Right atrium auricular region (tissue), 2 donors: ENCODE measurements at places on chromosomes 16 and 17. TPM values are rescaled to one million over a fixed set of nuclear protein-coding genes. Genes with fewer than 3 reads are reported as not detected.

TOX3 gene
- total RNA-seq = not detected

ARHGAP44 gene
- total RNA-seq = 7.8 TPM

SPATA32 gene
- not detected for total RNA-seq

SNAI3 gene
- 1.6 TPM for total RNA-seq

HBQ1 gene
- total RNA-seq = 2.1 TPM

DNA sequence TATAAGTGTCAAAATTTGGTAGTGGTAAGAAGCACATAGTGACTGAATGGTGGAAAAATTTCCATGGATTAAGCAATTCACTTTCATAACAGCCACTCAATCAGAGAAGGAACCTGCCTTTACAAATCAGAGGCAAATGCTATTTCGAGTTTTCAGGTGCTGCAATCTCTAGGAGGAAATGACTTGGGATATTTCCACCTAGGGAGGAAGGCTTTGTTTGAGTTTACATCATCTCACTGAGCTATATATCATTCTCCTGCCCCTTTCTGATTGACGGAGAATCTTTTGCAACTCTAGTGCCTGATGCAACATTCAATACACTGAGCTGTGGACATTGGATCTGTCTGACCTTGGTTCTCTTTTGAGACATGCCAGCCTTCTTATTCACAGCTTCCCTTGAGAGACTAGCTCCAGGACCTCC lies 26.3 kb downstream of the MARCHF10 start:
- no peak for DNase-seq

- DNase-seq = no peak
These were observed 133.3 kb downstream of the CA10 start for GRCh38 chr17:52025236-52025635.

DNA sequence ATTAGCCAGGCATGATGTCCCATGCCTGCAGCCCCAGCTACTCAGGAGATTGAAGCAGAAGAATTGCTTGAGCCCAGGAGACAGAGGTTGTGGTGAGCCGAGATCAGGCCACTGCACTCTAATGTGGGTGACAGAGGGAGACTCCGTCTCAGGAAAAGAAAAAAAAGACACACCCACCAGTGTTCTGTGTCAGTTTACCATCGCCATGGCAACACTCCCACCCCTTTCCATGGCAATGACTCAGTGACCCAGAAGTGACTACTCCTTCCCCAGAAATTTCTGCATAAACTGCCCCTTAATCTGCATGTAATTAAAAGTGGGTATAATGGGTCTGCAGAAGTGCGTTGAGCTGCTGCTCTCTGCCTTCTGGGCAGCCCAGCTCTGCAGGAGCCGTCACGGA lies 4.0 kb upstream of the ZC3H18 start:
- DNase-seq = no peak

GRCh38 chr16:69329369-69330285 lies 761 bp downstream of the PDF start:
- DNase-seq = no peak

DNA sequence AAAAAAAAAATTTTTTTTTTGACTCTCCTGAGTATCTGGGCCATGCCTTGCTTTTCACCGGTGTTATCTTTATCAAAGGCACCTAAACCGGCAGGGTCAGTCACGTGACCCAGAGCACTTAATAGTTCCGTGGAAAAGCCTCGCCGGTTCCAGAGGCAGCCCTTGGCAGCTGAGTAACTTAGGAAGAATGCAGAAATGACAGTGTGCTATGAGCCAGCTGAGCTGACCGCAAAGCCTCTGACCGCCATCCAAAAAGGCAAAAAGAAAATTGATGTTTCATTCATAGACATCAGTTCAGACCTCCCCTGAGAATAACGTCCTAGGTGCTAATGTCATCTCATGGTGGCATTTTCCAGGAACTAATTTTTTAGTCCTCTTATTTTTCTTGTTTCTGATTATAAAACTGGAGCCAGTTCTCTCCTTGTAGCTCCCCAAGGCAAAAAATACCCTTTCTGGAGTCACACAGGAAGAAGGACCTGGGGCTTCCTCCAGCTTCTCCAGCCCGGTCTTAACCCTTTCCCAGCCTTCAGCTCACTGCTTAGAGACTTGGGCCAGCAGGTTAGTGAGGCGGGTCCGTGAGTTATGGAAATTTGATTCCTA lies 122.6 kb downstream of the SOCS1 start:
- peak; percentile 94 for DNase-seq

DNA sequence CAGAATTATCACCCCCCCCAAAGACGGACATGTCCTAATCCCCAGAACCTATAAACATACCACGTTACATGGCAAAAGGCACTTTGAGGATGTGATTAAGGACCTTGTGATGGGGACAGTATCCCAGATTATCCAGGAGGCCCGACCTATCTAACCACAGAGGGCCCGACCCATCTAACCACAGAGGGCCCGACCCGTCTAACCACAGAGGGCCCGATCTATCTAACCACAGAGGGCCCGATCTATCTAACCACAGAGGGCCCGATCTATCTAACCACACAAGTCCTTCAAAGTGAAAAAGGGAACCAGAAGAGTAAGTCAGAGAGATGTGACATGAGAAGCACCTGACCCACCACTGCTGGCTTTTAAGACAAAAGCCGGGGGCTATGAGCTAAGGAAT lies 56.8 kb downstream of the ANKFY1 start:
- no peak for DNase-seq

GRCh38 chr16:79498928-79499327 lies 101.6 kb downstream of the MAF start:
- no peak for DNase-seq

GRCh38 chr17:77677630-77678029 lies 280.9 kb upstream of the TNRC6C start:
- no peak for DNase-seq

DNA sequence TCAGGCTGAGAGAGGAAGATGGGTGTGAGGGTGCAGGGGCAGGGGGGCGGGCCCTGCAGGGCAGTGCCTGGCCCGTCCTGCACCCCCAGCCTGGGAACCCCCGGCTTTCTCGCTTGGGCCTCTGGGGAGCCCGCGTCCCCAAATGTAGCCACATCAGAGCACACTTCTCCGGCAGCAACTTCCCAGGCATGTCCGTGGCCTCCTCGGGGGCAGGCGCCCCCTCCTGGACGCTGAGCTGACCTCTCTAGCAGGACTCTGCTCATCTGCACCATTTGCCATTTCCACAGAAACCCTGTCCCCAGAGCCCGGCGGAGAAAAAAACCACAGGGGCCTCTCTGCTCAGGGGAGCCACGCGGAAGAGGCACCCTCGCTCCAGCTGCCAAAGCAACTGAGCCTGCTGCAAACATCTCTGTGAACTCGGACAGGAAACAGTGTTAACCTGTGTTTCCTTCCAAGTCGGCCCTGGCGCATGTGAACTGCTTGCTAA lies 63.4 kb downstream of the KLHDC4 start:
- no peak for DNase-seq

DNA sequence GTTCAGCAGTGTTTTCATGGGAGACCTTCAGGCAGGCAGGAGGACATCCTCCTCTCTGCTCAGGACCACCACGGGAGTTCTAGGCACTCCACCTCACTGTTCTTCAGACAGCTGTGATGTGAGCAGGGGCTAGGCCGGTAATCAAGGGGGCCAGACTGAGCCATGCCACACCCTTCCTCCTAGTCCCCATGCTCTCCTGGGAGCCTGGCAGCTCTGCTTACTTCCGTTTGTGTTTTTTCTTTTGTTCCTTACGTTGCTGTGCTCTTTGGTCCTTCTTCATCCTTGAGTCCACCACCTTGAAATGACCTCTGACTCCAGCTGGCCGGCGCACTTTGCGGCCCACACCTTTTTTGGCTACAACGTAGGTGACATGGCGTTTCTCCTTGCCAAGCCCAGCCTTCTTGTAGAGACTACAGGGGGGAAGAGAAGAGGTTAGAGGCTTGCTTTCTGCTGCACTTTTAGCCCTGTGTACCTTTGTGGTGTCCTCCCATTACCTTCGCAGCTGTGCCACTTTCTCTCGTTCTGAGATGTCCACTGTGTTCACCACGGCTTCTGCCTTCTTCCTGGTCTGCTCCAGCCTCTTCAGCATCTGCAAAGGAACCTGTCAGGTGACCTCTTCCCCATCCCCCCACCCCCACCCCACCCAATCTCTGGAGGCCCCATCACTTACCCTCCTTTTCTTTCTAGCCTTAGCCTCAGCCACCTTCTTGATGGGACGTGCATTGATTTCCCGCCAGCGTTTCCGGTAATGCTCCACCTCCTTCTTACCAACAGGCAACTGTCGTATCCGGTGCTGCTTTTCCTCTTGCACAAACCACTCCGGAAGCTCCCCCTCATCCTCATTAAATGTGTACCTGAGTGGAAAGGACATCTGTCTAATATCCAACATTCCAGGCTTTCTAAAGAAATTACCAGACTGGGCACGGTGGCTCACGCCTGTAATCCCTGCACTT lies 7.4 kb upstream of the PSMC5 start:
- no peak for DNase-seq

DNA sequence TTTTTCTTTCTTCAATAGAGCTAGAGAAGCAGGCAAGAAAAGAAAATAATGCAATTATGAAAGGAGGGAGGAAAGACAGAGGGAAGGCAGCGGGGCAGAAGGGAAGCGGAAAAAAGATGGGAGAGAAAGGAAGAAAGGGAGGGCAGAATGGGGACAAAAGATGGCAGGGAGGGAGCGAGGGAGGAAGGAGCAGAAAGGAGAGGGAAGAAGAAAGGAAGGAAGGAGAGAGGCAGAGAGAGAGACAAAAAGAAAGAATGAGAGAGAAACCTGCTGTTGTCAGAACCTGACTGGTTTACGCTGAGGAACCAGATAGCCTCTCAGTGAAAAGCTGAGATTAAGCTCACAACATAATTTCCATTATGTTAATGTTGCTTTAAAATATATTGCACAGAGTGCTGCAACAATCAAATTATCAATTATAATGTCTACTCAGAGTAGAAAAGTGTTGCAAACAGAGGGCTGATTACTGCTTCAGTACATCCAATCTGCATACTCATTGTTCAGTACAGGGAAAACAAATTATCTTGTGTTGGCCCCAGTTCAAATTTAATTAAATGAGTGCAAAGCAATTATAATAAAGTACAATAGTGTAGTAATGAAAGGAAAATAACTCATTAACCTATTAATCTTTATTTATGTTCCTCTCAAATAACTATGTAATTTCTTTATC lies 32.0 kb upstream of the TOX3 start:
- no peak for DNase-seq

GRCh38 chr17:35577830-35578196 lies 558 bp downstream of the PEX12 start:
- no peak for DNase-seq

GRCh38 chr17:1107777-1108477 lies 71.9 kb downstream of the ABR start:
- DNase-seq = no peak

- no peak for DNase-seq
These were observed 10.6 kb downstream of the GPRC5B start for GRCh38 chr16:19874026-19874425.

GRCh38 chr17:17824119-17824782 lies 12.5 kb downstream of the SREBF1 start:
- no peak for DNase-seq

DNA sequence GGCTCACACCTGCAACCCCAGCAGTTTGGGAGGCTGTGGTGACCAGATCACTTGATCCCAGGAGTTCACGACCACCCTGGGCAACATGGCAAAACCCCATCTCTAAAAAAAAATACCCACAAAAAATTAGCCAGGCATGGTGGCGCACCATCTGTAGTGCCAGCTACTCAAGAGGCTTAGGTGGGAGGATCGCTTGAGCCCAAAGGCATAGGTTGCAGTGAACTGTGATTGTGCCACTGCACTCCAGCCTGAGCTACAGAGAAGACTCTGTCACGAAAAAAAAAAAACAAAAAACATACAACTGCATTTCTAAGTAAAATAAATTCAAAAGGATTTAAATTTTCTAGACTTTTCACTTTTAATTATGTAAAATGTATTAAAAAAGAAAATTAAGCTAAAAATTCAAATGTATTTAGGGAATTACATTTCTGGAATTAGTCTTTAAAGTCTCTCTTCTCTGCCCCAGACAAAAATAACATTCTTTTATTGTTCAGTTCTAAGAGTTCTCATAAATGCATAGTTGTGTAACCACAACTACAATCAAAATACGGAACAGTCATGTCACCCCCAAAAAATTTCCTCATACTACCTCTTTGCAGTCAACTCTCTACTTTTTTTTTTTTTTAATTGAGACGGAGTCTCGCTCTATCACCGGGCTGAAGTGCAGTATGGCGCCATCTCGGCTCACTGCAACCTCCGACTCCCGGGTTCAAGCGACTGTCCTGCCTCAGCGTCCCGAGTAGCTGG lies 14.1 kb downstream of the FAM222B start:
- no peak for DNase-seq

- DNase-seq = no peak
These were observed 123.0 kb upstream of the CACNG5 start for GRCh38 chr17:66711881-66712321.
